ENCODE measurements at places on chromosomes 5 and 9.

GRCh38 chr5:138579517-138579863 is 4.3 kb upstream of the HSPA9 start:
- no peak for DNase-seq

DNA sequence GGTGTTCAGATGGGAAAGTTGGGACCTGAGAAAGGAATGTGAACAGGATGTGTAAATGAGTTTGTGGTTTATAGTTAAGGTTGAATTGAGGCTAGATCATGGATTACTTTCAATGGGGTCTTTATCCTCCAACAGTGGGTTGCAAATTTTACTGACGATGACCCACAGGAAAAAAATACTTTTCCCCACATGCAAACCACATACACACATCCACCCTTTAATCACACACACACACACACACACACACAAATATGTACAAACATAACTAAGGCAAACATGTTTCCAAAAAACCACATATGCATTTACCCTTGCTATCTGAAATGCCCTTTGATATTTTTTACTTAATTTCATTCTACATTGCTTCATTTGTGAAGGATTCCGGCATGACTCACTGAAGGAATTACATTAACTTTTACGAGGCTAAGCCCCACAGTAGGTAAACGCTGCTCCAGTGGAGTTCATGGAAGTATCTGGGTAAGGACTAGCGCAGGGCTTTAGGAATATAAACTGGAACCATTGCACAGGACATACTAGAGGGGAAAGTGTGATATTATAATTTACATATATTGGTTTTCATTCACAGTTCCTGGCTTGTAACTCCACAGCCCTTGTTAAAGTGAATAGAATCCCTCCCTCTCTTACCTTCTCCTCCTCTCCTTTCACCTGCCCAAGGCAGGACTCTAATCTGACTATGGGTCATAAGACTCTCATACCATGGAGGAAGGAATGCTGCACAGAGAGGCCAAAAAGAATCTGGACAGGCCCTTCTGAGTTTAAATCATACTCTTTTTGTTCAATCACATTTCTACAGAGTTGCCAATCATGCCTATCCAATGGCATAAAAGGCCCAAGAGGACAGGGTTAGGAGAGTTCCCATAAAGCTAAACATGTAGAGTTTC is 8.5 kb upstream of the SPEF2 start:
- DNase-seq = no peak

DNA sequence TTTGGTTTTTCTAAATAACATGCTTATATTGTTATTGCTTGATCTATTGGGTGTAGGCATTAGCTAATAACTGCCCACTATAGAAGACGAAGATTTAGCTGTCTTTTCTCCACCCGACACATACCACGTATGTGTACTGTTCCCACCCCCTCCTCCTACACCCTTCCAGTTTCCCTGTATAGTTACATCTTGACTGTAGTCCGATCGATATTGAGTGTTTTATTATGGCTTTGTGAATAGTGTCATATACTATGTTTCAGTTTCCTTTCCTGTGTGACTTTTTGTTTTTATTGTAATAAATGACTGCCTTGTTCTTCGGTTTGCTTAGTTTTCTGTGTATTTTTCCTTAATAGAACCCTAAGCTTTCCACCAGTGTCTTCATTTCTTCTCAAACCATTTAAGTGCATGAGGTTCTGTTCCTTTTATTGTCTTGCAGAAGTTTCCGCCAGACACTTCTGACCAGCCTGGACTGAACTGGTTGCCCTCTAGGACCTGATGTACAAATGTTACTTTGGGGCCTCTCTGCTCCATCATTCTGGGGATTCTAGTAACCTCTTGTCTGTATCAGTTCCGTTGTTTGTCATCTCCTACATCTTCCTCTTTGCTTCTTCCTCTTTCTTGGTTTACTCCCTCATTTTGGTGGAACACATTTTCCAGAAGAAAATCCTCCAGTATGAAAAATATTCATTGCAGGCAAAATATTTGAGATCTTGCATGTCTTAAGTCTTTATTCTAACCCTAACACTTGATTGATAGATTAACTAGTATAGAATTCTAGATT is 61.8 kb downstream of the PRKACG start:
- no peak for DNase-seq

DNA sequence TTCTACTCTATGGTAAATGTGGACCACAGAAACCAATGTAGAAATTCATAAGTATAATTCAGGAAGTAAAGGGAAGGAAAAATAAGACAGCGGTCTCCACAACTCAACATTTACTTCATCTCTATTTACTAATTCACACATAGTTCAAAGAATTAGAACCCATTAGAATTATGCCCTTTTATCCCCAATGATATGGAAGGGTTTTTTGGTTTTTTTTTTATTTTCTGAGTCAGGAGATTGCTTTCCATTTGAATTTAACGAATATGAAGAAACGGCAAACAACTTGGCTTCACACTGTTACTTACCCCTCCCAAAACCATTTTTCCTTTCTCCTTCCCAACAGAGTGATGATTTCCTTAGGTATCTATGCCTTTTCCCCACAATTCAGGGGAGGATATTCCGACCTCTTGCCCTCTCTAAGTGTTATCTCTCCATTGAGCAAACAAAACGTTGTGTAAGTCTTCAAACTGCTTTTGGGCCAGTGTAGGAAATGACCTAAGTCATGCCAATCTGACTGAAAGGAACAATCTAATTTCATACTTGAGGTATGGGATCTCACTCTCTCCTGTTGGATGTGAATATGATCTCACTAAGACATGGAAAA is 72.0 kb downstream of the CETN3 start:
- no peak for DNase-seq

- no peak for DNase-seq
These were observed 136.5 kb downstream of the KIF4B start for GRCh38 chr5:155150012-155150411.

DNA sequence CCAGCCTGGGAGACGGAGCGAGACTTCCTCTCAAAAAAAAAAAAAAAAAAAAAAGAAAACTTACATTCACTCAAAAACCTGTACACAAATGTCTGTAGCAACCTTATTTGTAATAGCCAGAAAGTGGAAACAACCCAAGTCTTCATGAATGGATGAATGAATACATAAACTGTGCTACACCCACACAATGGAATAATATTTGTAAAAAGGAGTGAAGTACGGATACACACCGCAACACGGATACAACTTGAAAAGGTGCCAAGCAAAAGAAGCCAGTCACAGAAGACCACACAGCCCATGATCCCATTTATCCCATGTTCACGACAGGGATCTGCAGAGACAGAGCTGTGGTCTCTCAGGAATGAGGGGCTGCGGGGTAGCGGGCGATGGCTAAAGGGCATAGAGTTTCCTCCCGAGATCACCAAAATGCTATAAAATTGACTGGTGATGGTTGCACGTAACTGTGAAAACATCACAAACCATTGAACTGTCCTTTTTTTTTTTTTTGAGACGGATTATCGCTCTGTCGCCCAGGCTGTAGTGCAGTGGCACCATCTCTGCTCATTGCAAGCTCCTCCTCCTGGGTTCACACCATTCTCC is 76.2 kb upstream of the COL5A1 start:
- DNase-seq = no peak

GRCh38 chr5:167763772-167764171 is 527.7 kb upstream of the WWC1 start:
- DNase-seq = no peak

DNA sequence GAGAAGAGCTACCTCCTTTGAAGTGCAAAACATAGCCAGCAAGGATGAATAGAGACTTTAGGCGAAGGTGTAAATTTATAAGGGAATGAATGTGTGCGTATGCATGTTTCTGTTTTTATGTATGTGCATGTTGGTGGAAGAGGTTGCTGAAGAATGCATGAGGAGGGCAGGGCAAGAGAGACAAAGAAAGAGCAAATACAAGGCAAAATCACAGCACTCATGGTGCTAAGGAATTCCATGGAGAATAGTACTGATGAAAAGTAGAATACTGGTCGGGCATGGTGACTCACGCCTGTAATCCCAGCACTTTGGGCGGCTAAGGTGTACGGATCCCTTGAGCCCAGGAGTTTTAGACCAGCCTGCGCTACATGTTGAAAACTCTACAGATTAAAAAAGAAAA is 762.1 kb upstream of the PTPRD start:
- no peak for DNase-seq

- DNase-seq = no peak
These were observed 29.8 kb downstream of the TARS1 start for GRCh38 chr5:33470544-33470943.

GRCh38 chr9:37574241-37574721 is 1.9 kb downstream of the FBXO10 start:
- DNase-seq = no peak

- no peak for DNase-seq
These were observed 127.1 kb downstream of the NSG2 start for GRCh38 chr5:174172566-174172965.

DNA sequence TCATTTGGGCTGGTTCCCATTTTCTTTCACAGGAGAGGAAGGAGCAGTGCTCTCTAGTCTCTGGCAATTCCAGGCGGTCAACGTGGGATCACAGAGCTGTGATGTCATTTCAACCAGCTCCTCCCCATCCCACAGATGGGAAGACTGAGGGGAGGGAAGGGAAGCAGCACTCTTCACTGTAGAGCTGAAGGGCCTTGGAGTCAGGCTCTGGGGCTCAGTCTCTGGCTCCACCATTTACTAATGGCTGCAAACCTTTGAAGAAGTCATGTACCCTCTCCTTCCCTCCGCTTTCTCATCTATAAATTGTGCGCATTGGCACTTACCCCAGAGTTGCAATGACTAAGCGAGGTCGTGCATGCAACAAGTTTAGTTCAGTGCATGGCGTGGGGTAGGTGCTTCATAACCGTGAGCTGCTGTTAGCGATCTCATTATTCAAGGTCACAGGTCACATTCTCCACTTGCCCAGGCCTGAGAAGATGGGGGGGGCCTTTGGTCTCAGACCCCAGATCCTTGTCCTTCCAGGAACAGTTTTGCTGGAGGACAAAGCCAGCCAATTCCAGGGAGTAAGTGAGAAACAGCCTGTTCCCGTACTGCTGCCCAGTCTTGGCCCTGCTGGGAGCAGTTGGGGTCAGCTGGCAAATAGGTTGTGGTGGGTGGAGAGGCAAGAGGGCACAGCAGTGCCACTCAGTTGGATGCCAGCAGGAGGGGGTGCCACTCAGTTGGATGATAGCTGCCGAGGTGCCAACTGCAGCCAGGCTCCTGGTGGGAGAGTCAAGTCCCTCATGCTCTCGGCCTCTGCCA is 136.7 kb downstream of the RGS3 start:
- DNase-seq = no peak

- no peak for DNase-seq
These were observed 317.0 kb upstream of the ADCY2 start for GRCh38 chr5:7078901-7079300.

GRCh38 chr5:180069589-180070247 is 1.8 kb downstream of the RNF130 start:
- DNase-seq = no peak

DNA sequence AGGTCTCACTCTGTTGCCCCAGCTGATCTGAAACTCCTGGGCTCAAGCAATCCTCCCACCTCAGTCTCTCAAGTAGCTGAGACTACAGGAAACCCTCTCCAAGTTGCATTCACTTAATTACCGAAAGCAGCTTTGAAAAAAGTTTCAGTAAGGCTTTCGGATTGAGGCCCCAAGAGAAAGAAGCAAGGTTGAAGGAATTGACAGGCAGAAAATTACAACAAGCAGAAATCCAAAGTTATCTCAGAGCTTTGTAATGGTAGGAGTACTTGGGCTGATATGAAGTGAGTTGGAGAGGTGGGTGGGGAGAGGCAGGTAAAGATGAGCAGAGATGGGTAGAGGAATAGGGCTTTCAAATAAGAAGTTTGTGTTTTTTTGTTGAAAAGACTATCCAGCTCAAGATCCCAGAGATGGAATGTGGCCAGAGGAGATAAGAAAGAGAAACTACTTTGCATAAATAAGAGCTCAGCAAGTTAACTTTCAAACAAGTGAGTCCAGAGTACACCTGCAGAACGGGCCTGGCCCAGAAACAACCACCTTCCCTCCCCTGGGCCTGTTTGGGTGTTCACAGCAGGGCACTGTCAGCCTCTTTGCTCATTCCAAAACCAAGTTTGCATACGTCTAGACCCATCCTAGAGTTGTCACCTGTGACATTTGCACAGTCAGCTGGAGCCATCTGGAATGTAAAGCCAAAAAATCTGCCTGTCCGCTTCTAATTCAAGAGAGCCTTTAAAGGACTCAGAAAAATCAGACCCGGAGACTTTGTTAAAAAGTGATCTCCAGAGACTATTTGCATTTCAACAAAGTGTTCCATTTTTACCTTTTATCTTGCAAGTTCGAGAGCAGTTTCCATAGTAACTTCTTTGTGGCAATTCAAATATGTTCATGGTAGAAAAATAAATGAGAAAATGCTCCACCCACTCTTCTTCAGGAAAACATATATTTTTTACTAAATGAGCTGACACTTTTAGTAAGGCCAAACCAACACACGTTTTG is 2.2 kb upstream of the CLINT1 start:
- no peak for DNase-seq

DNA sequence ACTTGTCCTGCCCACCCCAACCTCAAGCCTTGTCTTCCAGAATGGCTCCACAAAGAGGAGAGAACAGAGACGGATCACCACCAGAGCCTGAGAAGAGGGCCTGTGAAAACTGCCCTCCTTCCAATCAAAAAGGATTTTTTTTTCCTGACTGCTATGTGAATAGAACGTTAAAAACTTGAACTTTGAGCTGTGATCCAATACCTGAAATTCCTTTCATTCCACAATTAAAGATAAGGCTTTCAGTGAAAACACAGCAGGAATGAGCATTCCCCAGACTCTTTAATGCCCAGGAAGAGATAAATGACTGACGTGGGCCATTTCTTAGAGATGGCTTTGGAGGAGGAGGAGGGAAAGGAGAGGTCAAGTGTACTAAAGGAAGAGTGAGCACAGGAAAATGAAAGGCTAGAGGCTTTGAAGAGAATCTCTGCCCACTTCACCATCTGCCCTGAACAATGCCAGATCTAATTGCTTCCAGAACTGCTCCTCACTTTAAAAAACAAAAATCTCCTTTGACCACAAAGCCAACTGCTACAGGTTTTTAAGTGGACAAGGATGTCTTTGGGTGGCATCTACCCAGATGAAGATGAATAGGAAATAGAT is 177.9 kb upstream of the MAP3K1 start:
- DNase-seq = no peak

DNA sequence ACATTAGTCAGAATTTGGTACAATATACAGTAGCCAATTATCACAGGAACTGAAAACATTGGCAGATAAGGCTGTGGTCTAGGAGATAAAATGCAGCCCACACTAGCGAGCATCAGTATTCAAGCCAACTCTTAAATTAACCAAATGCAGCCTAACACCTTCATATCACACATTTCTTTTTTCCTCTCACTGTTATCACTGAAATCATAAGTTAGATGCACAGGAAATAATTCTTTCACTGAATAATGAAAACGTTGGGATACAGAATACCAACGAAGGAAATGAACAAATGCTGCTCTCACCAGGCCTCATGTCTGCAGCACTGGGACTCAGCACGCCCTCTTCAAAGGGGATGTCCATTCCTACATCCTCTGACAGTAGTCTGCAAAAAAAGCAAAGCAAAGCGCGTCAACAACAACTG is 109.1 kb upstream of the PCA3 start:
- DNase-seq = no peak

All from effector memory CD4-positive, alpha-beta T cell (primary cell).